Right lung (tissue), 10 donors: ENCODE measurements at places on chromosomes 6 and 20.

DNA sequence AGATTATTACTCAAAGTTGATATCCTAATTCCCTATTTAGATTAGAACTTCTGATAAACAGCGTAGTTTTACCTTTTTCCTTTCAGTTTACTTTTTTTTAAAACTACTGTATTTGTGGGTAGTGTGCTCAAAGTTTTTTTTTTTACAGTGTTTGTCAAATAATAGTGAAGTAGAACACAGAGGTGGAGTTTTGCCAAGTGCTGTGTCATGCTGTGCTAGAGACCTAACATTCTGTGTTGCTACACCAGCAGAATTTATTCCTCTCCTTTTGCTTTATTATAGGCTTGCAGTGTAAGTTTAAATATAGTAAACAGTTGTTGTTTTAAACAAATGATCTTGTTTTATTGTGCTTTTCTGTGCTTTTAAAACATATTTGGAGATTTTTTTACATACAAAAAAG lies 125.4 kb downstream of the HIVEP1 start:
- DNase-seq, result peak; percentile 7

DNA sequence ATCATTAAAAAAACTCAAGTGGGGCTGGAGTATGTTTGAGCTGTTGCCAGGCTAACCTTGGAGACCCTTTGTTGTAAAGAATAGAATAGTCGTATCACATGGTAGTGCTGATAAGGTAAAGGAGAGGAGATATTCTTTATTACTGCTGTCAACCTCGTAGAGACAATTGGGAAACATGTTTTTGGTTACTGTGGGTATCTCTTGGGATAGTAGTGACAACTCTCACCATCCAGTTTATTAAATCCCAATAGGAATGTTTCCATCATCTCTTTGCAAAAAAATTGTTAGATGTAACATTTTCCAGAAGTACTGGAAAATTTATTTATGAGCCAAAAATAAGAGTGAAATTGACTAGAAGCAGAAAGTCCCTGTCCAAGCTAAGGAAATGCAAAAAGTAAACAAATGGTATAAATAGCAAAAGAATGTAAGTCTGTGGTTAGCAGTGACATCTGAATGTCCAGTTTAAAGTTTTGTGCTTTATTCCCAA lies 829.3 kb upstream of the CITED2 start:
- peak; percentile 75 for DNase-seq

- DNase-seq, result peak; percentile 81
These were observed 124.4 kb upstream of the AKIRIN2 start for GRCh38 chr6:87826424-87826823.

- DNase-seq, result no peak
These were observed 96.7 kb downstream of the SLX4IP start for GRCh38 chr20:10531848-10532247.
